ENCODE measurements at places on chromosomes 1 and 21.

GRCh38 chr21:30408782-30409494 is 13.1 kb downstream of the KRTAP13-1 start:
- no peak for DNase-seq

DNA sequence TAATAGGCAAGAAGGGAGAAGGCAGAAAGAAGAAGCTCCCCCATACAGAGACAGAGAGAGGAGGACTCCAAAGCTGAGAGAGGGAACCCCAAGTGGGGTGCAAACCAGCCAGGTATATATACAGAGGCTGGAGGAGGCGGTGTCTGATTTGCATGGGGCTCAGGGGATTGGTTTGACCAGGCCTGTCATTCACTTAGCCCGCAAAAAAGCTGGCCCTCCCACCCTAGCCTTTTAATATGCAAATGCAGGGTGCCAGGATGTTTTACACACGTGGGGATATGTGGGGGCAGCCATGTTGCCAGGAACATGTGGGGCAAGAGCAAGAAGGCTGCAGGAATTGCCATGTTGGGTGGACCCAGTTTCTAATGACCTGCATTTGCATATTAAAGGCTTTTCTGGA is 37.0 kb upstream of the TENT5B start:
- DNase-seq = no peak

- DNase-seq = no peak
Measured at GRCh38 chr21:43352568-43353281, 74.2 kb downstream of the SIK1 start.

DNA sequence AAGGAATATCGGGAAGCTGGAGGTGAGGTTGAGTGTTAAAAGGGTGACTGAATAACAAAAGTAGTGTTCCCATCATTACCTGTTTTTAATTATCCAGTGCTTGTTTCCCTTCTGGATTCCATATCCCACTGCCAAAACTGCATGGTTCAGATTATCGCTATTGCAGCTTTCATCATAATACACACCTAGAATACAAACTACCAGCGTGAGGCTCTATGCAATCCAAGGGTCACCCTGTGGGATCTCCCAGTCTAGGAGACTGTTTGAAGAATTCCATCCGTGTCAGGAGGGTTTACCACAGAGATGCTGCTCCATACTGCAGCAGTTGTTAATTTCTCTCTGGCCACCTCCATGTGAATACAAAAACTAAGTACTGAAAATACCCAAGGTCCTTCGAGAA is 9.0 kb downstream of the CTSK start:
- DNase-seq = no peak

- DNase-seq = no peak
Measured at GRCh38 chr1:200755456-200755855, 16.8 kb downstream of the CAMSAP2 start.

DNA sequence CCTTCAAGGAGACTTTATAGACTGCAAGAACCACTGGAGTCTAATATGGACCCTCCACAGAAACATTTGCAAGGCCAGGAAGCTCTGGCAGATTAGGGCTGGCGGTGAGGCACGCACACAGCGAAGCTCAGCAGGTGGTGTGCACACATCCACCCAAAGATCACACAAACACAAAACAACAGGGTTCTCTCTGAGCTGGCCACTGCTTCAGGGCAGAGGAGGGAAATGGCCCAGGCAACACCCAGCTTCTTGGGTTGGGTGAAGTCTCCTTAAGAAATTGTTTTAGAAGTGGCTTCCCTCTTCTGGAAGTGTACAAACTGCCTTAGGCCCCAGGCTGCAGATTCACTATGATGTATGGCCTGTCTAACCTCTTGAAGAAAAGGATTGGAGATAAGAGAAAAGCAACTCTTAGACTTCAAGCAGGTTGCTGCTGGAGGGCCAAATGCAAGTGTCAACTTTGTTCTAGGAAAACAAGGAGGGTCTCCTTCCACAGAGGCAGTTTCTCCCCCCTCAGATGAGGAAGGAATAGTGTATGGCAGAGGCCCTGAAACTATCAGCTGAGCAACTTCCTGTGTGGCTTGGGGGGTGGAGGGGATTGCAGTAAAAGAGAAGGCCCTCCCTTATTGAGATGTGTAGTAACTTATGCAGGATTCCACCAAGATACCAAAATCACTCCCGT is 2.0 kb downstream of the RCSD1 start:
- DNase-seq = no peak
